ENCODE measurements at places on chromosomes 13 and 19. TPM values are rescaled to one million over a fixed set of nuclear protein-coding genes. Genes with fewer than 3 reads are reported as not detected.

DNA sequence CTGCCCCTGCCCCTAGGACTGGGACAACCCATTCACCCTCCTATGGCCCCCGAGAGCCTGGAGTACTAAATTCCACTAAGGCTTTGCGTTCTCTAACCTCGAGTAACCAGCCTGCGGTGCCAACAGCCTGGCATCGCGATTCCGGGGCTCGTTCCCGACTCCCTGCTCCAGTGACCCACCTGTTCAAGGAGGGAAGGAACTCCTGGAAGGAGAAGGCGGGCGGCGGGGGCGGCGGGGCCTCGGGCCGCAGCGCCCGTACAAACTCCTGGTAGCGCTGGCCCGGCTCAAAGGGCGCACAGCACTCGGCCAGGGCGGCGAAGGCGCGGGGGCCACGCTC lies 6.3 kb downstream of the GMIP start:
- peaks cover 19% of the 10 kb centered on the region for H3K36me3 ChIP-seq
- H3K27me3 ChIP-seq = peaks cover 2% of the 10 kb centered on the region
- no peak for DNase-seq
- peaks cover 7% of the 10 kb centered on the region for H3K4me1 ChIP-seq

DNA sequence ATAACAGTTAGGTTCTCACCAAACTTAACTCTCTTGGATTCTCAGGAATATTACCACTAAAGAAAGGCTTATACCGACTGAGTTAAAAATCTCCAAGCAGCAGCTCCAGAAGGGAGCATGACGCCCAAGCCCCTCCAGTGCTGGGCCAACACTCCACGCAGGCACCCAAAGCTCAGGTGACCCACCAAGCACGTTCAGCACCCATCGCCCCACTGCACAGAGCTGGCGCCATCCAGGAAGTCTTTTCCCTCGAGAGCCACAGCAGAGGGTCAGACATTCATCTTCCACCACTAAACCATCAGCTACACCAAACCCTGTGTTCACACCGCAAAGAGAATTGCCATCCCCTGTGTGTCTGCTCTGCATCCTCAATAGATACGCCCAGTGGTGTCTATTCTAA lies 65.7 kb downstream of the SOX1 start:
- H3K4me3 ChIP-seq = no peak overlapping the region
- no peaks in the 10 kb centered on the region for H3K4me1 ChIP-seq
- H3K27ac ChIP-seq = no peak overlapping the region
- DNase-seq = no peak
- no peaks in the 10 kb centered on the region for H3K36me3 ChIP-seq

DNA sequence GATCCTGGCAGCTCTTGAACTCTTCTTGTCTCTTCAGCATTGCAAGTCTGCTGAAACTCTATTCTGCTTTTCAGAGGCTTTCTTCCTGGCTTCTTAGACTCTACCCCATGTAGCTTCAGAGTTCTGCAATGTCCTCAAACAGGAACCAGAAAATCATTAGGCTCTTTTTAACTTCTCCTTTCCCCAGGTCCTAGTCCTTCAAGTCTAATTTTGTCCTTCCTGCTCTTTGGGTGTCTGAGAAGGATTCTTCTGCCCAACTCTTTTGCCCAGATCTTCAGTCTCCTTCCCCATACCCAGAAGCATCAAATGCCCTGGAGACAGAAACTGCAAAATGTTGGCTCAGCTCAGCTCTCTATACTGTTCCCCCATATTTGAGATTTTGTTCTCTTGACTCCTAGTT lies 50.0 kb upstream of the CALM3 start:
- peaks cover 10% of the 10 kb centered on the region for H3K36me3 ChIP-seq
- peaks cover 4% of the 10 kb centered on the region for H3K4me1 ChIP-seq
- DNase-seq = no peak
- no peak overlapping the region for H3K4me3 ChIP-seq
- no peak overlapping the region for H3K27ac ChIP-seq
- H3K27me3 ChIP-seq = peaks cover 52% of the 10 kb centered on the region

DNA sequence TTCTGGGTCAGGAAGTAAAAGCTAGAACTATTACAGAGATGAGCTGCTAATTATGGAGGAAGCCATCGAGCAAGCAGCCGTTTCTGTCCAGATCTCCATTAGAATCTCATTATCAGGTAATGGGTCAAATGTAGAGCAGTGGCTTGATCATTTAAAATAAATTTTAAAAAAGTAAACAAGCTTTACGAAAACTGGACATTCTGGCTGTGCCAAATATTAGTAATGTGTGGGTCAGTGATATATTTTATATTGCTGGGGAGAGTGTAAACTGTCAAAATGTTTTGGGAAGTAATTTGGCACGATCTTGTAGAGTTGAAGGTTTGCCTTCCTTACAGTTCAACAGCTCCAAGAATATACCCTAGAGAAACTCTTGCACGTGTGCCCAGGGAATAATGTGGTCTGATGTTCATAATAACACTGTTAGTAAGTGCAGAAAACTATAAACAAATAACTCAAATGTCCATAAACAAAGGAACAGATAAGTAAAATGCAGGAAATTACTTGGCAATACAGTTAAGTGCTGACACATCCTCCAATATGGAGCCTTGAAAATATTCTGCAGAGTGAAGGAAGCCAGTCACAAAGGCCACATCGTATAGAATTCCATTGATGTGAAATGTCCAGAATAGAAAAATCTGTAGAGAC lies 127.2 kb upstream of the UBL3 start:
- no peak overlapping the region for H3K4me3 ChIP-seq
- no peaks in the 10 kb centered on the region for H3K27me3 ChIP-seq
- no peak for DNase-seq
- H3K4me1 ChIP-seq = no peaks in the 10 kb centered on the region
- H3K27ac ChIP-seq = no peak overlapping the region

DNA sequence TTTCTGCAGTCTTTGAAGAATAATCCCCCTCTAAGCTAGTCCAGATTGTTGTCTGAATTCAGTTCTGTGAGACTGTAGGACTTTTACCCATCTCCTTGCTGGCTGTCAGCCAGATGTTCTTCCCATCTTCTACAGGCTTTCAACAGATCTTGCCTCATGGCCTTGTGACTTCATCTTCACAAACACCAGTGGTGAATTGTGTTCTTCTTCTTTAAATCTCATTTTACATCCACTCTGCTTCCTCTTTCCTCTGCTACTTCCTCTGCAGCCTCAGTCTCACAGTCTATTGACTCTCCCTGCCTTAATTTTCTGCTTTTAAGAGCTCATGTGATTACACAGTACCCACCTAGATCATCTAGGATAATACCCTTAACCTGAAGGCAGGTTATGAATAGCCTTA lies 859.0 kb upstream of the SLITRK1 start:
- no peaks in the 10 kb centered on the region for H3K27me3 ChIP-seq
- no peak for DNase-seq
- no peak overlapping the region for H3K4me3 ChIP-seq
- no peaks in the 10 kb centered on the region for H3K36me3 ChIP-seq

DNA sequence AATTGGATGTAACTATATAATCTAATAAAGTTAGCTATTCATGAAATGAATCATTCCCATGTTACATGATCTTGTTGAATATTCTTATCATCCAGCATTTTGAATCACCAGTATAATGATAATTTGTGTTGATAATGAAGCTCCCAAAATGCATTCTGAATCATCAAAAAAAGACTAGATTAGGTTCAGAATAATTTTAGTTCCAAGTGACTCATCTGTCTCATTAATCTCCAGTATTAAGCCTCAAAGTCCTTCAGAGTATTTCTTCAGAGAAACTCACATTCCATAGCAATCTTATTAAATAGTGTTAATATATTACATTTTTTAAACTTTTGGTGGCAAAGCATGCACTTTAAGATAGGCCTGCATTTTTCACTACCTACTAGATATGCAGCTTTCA lies 207.5 kb downstream of the SLITRK5 start:
- no peak overlapping the region for H3K27ac ChIP-seq
- H3K27me3 ChIP-seq = no peaks in the 10 kb centered on the region
- H3K4me1 ChIP-seq = peaks cover 13% of the 10 kb centered on the region
- DNase-seq = no peak
- H3K4me3 ChIP-seq = no peak overlapping the region

DNA sequence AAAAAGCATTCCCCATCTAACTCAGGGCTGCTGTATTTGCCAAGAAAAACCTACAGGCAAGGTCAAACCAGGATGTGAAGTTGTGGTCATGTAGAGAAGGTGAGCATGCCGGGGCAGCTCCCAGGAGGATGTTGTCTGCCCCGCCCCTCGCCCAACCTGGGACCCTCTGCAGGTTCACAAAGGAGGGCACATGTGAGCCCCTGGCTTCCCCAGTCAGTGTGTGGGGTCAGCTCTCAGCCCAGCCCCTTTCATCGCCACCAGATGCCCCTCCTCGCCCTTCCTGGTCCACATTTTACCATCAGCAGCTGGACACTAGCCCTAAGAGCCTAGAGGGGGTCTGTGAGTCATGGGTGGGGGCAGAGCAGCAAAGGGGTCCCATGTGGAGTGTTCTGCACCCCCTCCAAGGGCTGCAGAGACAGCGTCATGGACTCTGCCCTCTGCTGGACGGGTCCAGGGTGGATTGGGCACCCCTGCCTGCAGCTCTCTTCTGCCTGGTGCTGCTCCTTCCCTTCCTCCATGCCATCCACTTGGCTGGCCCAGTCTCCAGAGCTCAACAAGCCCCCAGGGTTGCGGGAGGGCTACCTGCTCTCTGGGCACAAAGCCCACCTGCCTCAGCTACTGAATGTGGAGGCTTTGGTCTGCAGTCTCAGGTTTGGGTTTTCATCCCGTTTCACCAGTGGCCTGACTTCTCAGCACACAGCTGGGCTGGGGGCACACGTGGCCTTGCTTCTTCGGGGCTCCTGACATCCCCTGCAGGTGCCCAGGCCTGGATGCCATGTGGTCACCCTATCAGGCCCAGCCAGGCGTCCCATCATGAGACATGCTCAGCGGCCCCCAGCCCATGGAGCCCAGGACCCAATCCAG lies 3.7 kb downstream of the PLEKHF1 start:
- no peak overlapping the region for H3K4me3 ChIP-seq
- H3K27ac ChIP-seq = no peak overlapping the region
- peaks cover 41% of the 10 kb centered on the region for H3K4me1 ChIP-seq
- peaks cover 12% of the 10 kb centered on the region for H3K36me3 ChIP-seq
- peak; percentile 41 for DNase-seq

DNA sequence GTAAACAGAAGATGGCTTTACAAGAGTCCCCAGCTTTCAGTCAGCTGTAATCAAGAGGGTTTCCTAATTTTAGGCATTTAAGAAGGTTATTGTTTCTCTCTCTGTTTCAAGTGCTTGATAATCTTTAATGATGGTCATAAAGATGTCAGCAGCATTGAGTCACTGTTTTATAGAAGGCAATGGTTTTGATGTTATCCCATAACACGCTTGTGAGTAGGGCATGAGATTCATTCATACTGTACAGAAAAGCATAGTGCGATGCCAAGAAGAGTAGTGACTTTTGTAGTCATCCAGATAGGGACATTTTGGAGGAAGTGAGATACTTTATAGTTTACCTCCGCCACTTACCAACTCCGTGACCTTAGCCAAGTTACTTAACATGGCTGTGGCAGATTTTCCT lies 364.2 kb upstream of the SLC10A2 start:
- no peak overlapping the region for H3K4me3 ChIP-seq
- no peaks in the 10 kb centered on the region for H3K27me3 ChIP-seq
- no peak for DNase-seq
- H3K27ac ChIP-seq = no peak overlapping the region
- H3K36me3 ChIP-seq = peaks cover 6% of the 10 kb centered on the region
- H3K4me1 ChIP-seq = peaks cover 24% of the 10 kb centered on the region

DNA sequence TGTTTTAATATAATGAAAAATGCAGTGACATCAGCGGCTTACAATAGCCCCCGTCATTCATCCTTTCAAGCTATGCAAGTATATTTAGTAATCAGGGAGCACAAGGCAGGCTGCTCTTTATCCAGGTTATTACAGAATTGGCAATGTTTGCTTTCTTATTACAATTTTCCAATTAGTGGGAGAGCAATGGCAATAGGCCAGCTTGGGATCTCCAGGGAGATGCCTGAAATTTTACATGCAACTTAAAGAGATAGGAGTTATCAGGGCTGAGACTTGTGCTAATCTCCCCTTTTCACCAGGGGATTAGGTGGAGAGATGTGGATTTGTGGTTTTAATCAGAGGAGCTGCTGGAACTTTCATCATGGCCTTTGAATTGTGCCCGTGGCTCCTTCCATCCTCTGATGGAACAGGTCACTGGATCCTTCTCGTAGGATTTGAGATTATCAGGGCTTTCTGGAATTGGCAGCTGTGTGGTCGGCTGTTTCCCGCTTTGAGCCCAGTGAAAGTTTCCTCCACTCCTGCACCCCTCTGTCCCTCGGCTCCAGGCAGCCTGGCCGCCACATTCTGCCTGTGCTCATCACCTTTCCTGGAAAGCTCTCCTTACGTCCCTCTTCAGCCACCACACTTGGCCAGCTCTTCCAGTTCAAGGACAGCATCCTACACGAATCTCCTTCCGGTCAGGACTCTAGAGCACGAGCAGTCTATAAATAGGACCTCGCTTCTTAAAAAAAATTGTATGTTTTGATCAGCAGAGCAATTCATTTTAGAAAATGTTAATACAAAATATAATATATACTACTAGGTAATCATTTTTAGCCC lies 47.0 kb downstream of the CBY2 start:
- peaks cover 9% of the 10 kb centered on the region for H3K4me1 ChIP-seq
- no peaks in the 10 kb centered on the region for H3K27me3 ChIP-seq
- H3K36me3 ChIP-seq = no peaks in the 10 kb centered on the region
- no peak for DNase-seq
- H3K4me3 ChIP-seq = no peak overlapping the region
- H3K27ac ChIP-seq = no peak overlapping the region

- DNase-seq = peak; percentile 26
- H3K36me3 ChIP-seq = no peaks in the 10 kb centered on the region
- no peak overlapping the region for H3K27ac ChIP-seq
- peaks cover 82% of the 10 kb centered on the region for H3K27me3 ChIP-seq
- peak overlapping the region; percentile 88 for H3K4me3 ChIP-seq
Observed at GRCh38 chr13:39603424-39603947, 493 bp upstream of the LHFPL6 start.

- H3K27ac ChIP-seq = peak overlapping the region; percentile 96
- no peak for DNase-seq
Observed at GRCh38 chr13:112775791-112776279, 86.0 kb downstream of the ATP11A start.

- no peaks in the 10 kb centered on the region for H3K36me3 ChIP-seq
- H3K27me3 ChIP-seq = no peaks in the 10 kb centered on the region
- no peak for DNase-seq
Observed at GRCh38 chr13:46615888-46616531, 63.0 kb downstream of the LRCH1 start.

- H3K4me1 ChIP-seq = peaks cover 25% of the 10 kb centered on the region
- H3K4me3 ChIP-seq = no peak overlapping the region
- peaks cover 7% of the 10 kb centered on the region for H3K36me3 ChIP-seq
- H3K27ac ChIP-seq = no peak overlapping the region
Observed at GRCh38 chr13:79775830-79776229, 294.9 kb downstream of the NDFIP2 start.

The UQCR11 gene
- total RNA-seq = 196 TPM

The GARIN5A gene
- 8.2 TPM for total RNA-seq

The SELENOV gene
- total RNA-seq = 15.4 TPM

The C2CD4C gene
- total RNA-seq = 7.9 TPM

The CELF5 gene
- total RNA-seq = 7.7 TPM

The CYP2S1 gene
- 173 TPM for total RNA-seq

The ZNF805 gene
- 17.9 TPM for total RNA-seq
